ENCODE measurements at places on chromosomes 7 and 10. TPM values are rescaled to one million over a fixed set of nuclear protein-coding genes. Genes with fewer than 3 reads are reported as not detected.

Gene CLCN1
- total RNA-seq, result not detected

- H3K4me1 ChIP-seq, result no peaks in the 10 kb centered on the region
- no peaks in the 10 kb centered on the region for H3K36me3 ChIP-seq
- no peaks in the 10 kb centered on the region for H3K27me3 ChIP-seq
Observed at GRCh38 chr7:106588422-106589197, 72.3 kb downstream of the CCDC71L start.

Gene AZGP1
- 4,981 TPM for total RNA-seq

- no peaks in the 10 kb centered on the region for H3K27me3 ChIP-seq
- H3K4me1 ChIP-seq, result no peaks in the 10 kb centered on the region
- DNase-seq, result no peak
- no peak overlapping the region for H3K27ac ChIP-seq
Observed at GRCh38 chr10:1142596-1142995, 86.4 kb downstream of the WDR37 start.

Gene ACBD7
- 1.0 TPM for total RNA-seq

Gene SNCG
- 255 TPM for total RNA-seq

Gene ARHGAP12
- total RNA-seq, result 60.0 TPM

GRCh38 chr7:91832493-91833045 lies 47.9 kb downstream of the MTERF1 start:
- no peaks in the 10 kb centered on the region for H3K27me3 ChIP-seq
- no peak for DNase-seq
- H3K4me1 ChIP-seq, result no peaks in the 10 kb centered on the region
- no peak overlapping the region for H3K27ac ChIP-seq
- no peak overlapping the region for H3K4me3 ChIP-seq

DNA sequence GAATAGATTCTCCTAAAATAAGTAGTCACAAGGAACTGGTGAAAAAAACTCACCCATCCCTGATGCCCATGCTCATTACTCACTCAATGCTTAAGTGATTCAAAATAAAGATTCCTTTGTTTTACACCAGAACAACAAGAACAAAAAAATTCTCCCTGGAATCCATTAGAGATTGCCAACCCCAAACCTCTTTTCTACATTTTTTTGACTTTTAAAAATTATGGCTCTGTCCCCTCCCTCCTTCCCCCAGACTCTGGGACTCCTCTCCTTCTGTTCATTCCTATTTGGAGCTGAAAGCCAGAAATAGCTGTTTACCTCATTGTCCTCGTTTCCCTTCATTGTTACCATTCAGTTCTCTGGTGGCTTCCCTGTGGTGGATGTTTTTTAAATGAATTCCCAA lies 63.2 kb upstream of the FHIP2A start:
- no peaks in the 10 kb centered on the region for H3K36me3 ChIP-seq
- no peak overlapping the region for H3K4me3 ChIP-seq
- H3K4me1 ChIP-seq, result no peaks in the 10 kb centered on the region
- peak overlapping the region; percentile 72 for H3K27ac ChIP-seq

DNA sequence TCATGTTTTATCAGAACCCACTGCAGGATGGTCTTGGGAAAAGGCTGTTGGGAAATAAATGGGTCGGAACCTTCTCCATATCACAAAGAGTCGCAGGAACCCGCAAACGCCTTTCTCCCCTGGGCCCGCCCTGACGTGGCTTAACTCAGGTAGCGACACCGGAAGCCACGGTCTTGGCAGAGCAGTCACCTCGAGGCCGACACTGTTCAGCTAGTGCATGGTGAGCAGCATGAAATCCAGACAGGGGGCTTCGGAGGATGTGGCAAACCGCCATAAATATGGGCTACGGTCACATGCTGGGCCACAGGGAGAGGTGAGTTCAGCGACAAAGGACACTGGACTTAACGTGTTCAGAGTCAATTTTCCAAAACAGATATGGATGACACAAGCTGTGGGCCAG lies 421.9 kb downstream of the PTPRN2 start:
- H3K4me1 ChIP-seq, result no peaks in the 10 kb centered on the region
- no peaks in the 10 kb centered on the region for H3K27me3 ChIP-seq
- no peak overlapping the region for H3K27ac ChIP-seq
- H3K36me3 ChIP-seq, result no peaks in the 10 kb centered on the region
- DNase-seq, result no peak

Gene AKR1D1
- total RNA-seq, result 0.59 TPM

DNA sequence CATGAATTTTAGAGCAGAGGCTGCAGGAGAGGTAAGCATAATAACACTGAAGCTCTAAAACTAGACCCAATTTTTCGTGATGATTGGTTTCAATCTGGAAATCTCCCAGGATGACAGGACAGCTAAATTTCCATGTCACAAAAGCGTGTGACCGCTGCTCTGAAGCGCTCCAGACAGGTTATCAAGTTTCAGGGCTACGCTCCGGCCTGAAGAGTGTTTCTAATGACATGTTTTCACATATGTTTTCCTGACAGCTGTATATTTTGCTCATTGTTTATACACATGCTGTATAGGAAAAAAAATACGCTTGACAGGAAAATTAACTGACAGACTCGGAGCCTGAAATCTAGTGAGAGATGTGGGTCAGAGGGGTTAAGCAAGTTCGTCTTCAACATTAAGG lies 219.8 kb upstream of the BMPER start:
- no peak for DNase-seq
- no peaks in the 10 kb centered on the region for H3K4me1 ChIP-seq
- no peak overlapping the region for H3K27ac ChIP-seq
- no peak overlapping the region for H3K4me3 ChIP-seq

DNA sequence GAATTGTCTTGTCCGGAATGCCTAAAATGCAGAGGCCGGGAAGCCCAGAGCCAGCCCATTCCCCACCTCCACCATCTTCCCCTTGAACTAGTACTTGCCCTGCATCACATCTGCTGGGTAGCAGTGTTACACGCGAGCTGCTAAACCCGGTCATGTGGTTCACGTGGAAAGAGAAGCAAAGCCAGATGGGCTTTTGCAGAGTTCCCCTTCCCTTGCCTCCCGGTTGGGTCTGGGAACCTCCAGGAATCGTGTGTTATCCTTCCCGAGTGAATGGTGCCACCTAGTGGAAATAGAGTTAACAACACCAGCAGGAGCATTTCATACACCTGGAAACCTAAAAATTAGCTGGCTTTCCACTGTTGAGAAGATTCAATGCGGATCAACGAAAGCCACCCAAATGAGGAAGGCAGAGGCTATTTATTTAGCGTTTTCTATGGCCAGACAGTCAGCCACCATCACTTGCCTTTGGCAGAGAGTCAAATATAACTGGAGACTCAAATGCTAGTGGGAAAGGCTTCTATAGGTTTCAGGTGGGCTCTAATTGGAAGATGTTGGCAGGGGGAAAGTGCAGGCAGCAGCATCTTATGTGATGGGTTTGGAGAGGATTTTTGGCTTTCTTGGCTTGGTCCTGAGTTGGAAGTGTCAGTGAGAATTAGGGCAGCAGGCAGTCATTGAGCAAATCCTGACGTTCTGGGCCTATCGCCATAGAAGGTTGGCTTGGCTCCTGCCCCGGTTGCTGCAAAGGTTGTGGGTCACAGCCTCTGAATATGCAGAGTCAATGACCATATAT lies 12.9 kb upstream of the DENND2A start:
- no peak for DNase-seq
- no peak overlapping the region for H3K27ac ChIP-seq
- H3K27me3 ChIP-seq, result no peaks in the 10 kb centered on the region
- H3K36me3 ChIP-seq, result no peaks in the 10 kb centered on the region
- H3K4me1 ChIP-seq, result no peaks in the 10 kb centered on the region

Gene SFR1
- 11.4 TPM for total RNA-seq

DNA sequence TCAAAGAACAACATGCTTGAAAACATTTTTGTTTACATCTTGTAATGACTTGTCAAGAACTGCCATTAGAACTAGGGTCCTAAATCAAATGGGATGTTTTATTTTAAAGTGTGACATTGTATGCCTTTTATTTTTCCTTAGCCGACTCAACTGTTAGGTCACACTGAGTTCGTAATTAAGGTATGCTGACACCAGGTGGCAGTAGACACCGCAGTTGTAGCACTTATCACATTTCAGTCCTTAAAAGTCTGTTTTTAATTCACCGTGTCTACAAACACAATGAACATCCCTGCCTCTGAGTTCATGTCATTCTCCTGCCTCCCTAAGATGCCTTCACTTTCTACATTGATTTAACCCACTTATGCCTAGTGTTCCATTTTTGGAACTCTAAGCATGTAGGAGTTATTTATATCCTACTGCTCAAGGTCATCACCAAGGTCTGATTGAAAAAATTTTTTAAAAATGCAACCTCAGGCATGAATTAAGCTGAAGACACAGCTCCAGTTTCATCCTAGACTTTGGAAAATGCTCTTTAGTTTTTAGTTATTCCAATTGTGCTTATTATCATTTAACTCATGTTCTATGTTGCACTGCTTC lies 186.1 kb downstream of the BMPER start:
- no peaks in the 10 kb centered on the region for H3K36me3 ChIP-seq
- H3K27me3 ChIP-seq, result no peaks in the 10 kb centered on the region
- H3K27ac ChIP-seq, result no peak overlapping the region
- H3K4me1 ChIP-seq, result no peaks in the 10 kb centered on the region

Gene AEBP1
- total RNA-seq, result 145 TPM

DNA sequence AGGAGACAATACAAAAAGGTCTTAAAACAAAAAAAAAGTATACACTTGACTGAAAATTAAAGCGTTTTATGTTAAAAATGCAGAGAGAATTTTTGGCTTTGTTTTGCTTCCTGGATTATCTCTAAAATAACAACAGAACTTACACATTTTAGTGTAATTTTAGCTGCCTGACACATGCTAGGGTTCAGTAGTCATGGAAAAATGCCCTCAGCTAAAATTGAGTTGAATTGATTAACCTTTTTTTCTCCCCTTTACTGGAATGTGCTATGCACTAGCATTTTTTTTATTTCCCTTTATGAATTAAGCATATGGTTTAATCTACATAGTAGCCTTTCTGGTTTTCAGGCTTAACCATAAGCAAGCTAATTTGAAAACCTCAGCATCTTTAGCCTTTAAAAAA lies 89.9 kb downstream of the ZNF277 start:
- H3K27me3 ChIP-seq, result no peaks in the 10 kb centered on the region
- H3K36me3 ChIP-seq, result no peaks in the 10 kb centered on the region
- H3K4me1 ChIP-seq, result no peaks in the 10 kb centered on the region
- no peak overlapping the region for H3K27ac ChIP-seq
- H3K4me3 ChIP-seq, result no peak overlapping the region

DNA sequence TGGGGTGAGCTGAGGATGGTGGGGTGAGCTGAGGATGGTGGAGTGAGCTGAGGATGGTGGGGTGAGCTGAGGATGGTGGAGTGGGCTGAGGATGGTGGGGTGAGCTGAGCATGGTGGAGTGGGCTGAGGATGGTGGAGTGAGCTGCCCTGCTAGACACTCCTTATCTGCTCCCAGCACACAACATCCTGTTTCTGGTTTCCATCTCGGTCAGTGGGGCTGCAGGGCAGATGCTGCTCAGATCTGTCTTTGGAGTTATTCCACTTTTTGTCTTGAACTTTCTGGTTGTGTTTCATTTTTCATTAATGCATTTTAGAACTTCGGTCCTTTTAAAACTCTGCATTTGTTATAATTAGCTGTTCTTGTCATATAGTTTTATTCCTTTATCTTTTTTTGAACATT lies 67.9 kb upstream of the ANTXRL start:
- H3K36me3 ChIP-seq, result no peaks in the 10 kb centered on the region
- no peak for DNase-seq
- H3K27ac ChIP-seq, result no peak overlapping the region
- H3K4me3 ChIP-seq, result no peak overlapping the region
- no peaks in the 10 kb centered on the region for H3K27me3 ChIP-seq

DNA sequence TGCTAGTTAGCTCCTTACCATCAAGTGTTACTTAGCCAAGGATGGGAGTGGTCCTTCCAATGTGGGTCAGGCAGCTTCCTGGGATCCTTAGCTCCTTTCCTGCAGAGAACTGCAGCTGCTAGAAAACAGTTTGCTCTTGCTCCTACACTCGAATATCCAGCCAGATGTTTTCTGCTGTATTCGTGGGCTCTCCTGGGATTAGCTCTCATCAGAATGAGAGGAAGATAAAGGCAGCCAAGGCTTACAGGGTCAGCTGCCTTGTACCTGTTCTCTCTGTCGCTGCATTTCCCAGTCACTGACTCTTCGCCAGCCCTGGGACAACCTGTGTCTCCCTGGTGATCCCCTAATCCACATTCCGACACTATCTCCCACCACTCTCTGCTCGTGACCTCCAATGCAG lies 29.0 kb downstream of the NEUROD6 start:
- no peaks in the 10 kb centered on the region for H3K27me3 ChIP-seq
- no peaks in the 10 kb centered on the region for H3K36me3 ChIP-seq
- no peaks in the 10 kb centered on the region for H3K4me1 ChIP-seq

Gene ARHGEF5
- total RNA-seq, result 71.7 TPM

DNA sequence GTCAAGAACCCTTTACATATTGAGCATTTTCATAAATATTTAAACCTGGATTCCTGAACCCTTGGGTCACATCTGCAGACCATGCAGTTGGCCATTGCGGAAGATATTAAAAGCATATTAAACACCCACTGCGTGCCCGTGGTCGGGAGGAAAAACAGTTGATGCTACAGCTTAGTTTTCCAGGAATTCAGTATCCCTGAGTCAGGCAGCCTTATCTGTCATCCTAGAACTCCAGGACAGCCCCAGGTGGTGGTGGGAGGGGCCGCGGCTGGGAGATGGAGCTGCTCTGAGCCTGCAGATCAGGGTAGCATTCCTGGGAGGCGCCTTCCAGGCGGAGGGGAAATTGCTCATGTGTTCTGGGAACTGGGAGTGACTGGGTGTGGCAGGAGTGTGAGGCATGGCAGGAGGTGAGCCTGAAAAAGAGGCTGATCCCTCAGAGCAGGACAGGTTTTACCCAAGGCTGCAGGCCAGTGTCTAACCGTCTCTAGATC lies 222.9 kb upstream of the SH2B2 start:
- H3K27ac ChIP-seq, result no peak overlapping the region
- no peak overlapping the region for H3K4me3 ChIP-seq
- no peaks in the 10 kb centered on the region for H3K4me1 ChIP-seq
- H3K36me3 ChIP-seq, result no peaks in the 10 kb centered on the region
- no peaks in the 10 kb centered on the region for H3K27me3 ChIP-seq

- H3K4me3 ChIP-seq, result no peak overlapping the region
- H3K4me1 ChIP-seq, result no peaks in the 10 kb centered on the region
- H3K27ac ChIP-seq, result no peak overlapping the region
Observed at GRCh38 chr7:128059143-128059988, 28.1 kb upstream of the LRRC4 start.

Gene AGR3
- 32.1 TPM for total RNA-seq

Gene DPY19L1
- 17.4 TPM for total RNA-seq
